ENCODE measurements at places on chromosomes 2 and 18.

- H3K27me3 ChIP-seq: no peaks in the 10 kb centered on the region
- no peak overlapping the region for H3K27ac ChIP-seq
- H3K4me1 ChIP-seq: peaks cover 3% of the 10 kb centered on the region
- no peak overlapping the region for H3K4me3 ChIP-seq
- no peak for DNase-seq
- H3K36me3 ChIP-seq: peaks cover 46% of the 10 kb centered on the region
Measured at GRCh38 chr2:216416571-216417307, 4.5 kb downstream of the SMARCAL1 start.

DNA sequence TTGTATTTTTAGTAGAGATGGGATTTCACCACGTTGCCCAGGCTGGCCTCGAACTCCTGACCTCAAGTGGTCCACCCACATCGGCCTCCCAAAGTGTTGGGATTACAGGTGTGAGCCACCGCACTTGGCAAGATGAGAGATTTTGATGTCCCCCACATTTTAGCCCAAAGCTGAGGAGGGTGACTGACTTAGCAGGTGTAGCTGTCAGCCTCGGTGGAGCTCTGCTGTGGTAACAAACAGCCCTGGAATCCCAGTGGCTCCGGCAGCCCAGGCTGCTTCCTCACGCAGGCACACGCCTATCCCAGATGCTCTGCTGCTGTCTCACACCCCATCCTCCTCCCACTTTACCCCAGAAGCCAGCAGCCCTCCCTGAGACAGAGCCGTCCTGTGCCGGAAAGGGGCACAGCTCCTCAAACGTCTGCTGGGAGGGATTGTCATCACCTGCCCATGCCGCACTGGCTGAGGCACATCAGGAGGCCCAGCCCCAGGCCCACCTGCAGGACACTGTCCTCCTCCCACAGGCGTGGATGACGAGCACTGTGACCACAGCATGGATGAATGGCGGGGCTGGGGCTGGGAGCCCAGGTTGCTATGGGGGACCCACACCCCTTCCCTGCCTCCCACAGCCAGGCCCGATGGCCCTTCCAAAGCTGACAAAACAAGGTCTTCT, 10.6 kb upstream of the BOK start:
- H3K4me1 ChIP-seq: peaks cover 6% of the 10 kb centered on the region
- H3K27ac ChIP-seq: no peak overlapping the region
- no peak overlapping the region for H3K4me3 ChIP-seq
- DNase-seq: no peak
- no peaks in the 10 kb centered on the region for H3K36me3 ChIP-seq
- H3K27me3 ChIP-seq: no peaks in the 10 kb centered on the region

GRCh38 chr2:100662866-100663265, 100.1 kb downstream of the PDCL3 start:
- no peaks in the 10 kb centered on the region for H3K36me3 ChIP-seq
- H3K4me1 ChIP-seq: no peaks in the 10 kb centered on the region
- H3K27ac ChIP-seq: no peak overlapping the region
- H3K27me3 ChIP-seq: no peaks in the 10 kb centered on the region

GRCh38 chr2:28606986-28607441, 111.2 kb downstream of the PLB1 start:
- no peaks in the 10 kb centered on the region for H3K27me3 ChIP-seq
- no peak for DNase-seq
- no peak overlapping the region for H3K4me3 ChIP-seq
- peaks cover 25% of the 10 kb centered on the region for H3K4me1 ChIP-seq
- H3K36me3 ChIP-seq: no peaks in the 10 kb centered on the region

- H3K27me3 ChIP-seq: no peaks in the 10 kb centered on the region
- DNase-seq: no peak
- no peaks in the 10 kb centered on the region for H3K4me1 ChIP-seq
- no peak overlapping the region for H3K27ac ChIP-seq
- H3K4me3 ChIP-seq: no peak overlapping the region
Measured at GRCh38 chr2:228827056-228827700, 443.9 kb downstream of the PID1 start.

- DNase-seq: peak; percentile 81
- H3K4me3 ChIP-seq: peak overlapping the region; percentile 35
- no peaks in the 10 kb centered on the region for H3K36me3 ChIP-seq
- H3K4me1 ChIP-seq: peaks cover 39% of the 10 kb centered on the region
Measured at GRCh38 chr2:237673130-237674001, 46.0 kb downstream of the LRRFIP1 start.

DNA sequence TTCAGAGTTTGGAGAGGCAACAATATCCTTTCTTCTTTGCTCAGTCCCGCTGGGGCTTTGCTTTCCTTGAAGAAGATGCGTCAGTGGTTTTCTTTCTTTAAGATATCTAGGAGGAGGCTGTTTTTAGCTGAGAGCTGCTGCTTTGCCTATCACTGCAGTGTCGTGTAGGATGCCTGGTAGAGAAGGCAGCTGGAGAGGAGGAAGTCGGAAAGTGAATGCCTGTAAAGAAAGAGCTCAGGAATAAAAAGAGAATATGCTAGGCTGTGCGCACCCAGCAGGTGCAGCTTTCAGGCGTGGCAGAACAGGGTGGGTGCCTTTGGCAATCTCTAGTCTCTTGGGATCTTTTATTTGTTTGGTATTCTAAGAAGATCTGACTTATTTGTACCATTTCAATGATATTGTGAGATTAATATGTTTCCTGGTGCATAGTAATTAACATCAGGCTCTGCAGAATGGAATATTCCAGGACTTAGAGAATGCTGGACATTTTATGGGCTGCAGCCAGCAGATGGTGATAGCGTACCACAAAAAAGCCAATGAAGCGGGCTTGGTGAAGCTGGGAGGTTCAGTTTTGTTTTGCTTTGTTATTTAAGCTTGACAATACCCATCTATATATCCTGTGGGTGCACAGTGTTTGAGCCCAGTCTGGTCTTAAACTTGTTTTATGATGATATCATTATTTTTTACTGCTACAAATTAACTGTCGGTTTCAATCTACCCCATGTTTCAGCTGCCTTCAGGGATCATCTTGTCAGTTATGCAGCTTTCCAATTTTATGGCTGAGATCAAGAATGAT, 34.9 kb downstream of the CAVIN2 start:
- no peak overlapping the region for H3K27ac ChIP-seq
- no peak overlapping the region for H3K4me3 ChIP-seq

- H3K4me1 ChIP-seq: no peaks in the 10 kb centered on the region
- H3K27me3 ChIP-seq: no peaks in the 10 kb centered on the region
- no peak overlapping the region for H3K4me3 ChIP-seq
- DNase-seq: no peak
- H3K27ac ChIP-seq: no peak overlapping the region
- H3K36me3 ChIP-seq: no peaks in the 10 kb centered on the region
Measured at GRCh38 chr18:60060578-60060977, 160.8 kb downstream of the PMAIP1 start.

GRCh38 chr2:189798312-189799029, 14.2 kb downstream of the PMS1 start:
- H3K27ac ChIP-seq: no peak overlapping the region
- no peak overlapping the region for H3K4me3 ChIP-seq
- no peaks in the 10 kb centered on the region for H3K27me3 ChIP-seq
- H3K4me1 ChIP-seq: no peaks in the 10 kb centered on the region
- DNase-seq: no peak

- H3K27ac ChIP-seq: no peak overlapping the region
- H3K4me1 ChIP-seq: no peaks in the 10 kb centered on the region
- DNase-seq: no peak
- H3K27me3 ChIP-seq: no peaks in the 10 kb centered on the region
- no peaks in the 10 kb centered on the region for H3K36me3 ChIP-seq
Measured at GRCh38 chr2:41026613-41027012, 574.7 kb upstream of the SLC8A1 start.

DNA sequence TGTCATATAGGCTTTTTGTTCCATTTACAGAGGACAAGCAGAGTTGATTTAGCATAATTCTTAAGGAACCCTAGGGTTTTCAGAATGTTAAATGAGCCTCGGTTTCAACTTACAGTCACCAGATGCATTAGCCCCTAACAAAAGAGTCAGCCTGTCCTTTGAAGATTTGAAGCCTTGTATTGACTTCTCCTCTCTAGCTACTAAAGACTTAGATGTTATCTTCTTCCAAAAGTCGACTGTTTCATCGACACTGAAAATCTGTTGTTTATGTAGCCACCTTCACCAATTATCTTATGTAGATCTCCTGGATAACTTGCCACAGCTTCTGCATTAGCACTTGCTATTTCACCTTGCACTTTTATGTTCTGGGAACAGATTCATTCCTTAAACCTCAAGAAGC, 31.6 kb upstream of the SOX11 start:
- H3K27me3 ChIP-seq: no peaks in the 10 kb centered on the region
- no peaks in the 10 kb centered on the region for H3K4me1 ChIP-seq
- H3K4me3 ChIP-seq: no peak overlapping the region
- H3K27ac ChIP-seq: no peak overlapping the region
- no peaks in the 10 kb centered on the region for H3K36me3 ChIP-seq

GRCh38 chr2:88582030-88582429, 45.2 kb downstream of the EIF2AK3 start:
- H3K4me3 ChIP-seq: no peak overlapping the region
- DNase-seq: no peak
- no peaks in the 10 kb centered on the region for H3K4me1 ChIP-seq
- no peaks in the 10 kb centered on the region for H3K27me3 ChIP-seq

DNA sequence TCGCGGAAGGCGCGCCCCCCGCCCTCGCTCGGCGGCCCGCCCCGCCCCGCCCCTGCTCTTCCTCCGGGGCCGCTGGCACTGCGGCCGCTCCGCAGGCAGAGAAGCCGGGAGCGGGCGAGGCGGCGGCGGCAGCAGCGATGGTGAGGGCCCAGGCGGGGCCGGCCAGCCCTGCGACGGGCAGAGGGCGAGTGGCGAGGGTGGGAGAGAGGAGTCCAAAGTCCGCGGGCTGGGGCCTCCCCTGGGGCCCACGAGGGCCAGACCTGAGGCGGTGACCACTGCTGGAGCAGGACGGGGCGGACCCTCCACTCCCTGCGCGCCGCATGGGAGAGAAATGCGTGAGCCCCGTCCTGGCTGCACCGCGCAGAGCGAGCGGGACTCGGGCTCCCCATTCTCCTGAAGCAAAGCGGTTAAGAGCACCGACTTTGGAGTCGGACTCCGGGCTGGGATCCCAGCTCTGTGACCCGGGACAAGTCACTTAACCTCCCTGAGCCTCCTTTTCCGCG, at the start of gene VAMP5:
Gene VAMP5, plus strand, starts transcription at position 78 of the 503 bp plus-strand sequence. Its CDS starts 60 bp downstream, at position 138.
- DNase-seq: no peak
- H3K27me3 ChIP-seq: no peaks in the 10 kb centered on the region
- H3K4me3 ChIP-seq: peak within 1 kb of the TSS; percentile 83
- H3K36me3 ChIP-seq: no peaks in the 10 kb centered on the region

GRCh38 chr18:9094307-9095226, 7.9 kb upstream of the NDUFV2 start:
- no peak overlapping the region for H3K27ac ChIP-seq
- no peak overlapping the region for H3K4me3 ChIP-seq
- H3K4me1 ChIP-seq: no peaks in the 10 kb centered on the region
- no peak for DNase-seq
